Activated gamma-delta T cell treated with Interleukin-2 at 50 U/mL for 16 hours (primary cell): ENCODE measurements at places on chromosomes 11 and 22.

- DNase-seq: no peak
Observed at GRCh38 chr11:13958641-13959400, 3.7 kb upstream of the SPON1 start.

GRCh38 chr22:39515266-39516050 lies 4.9 kb upstream of the ATF4 start:
- DNase-seq: no peak

GRCh38 chr22:47107431-47107830 lies 345.0 kb downstream of the TBC1D22A start:
- no peak for DNase-seq

DNA sequence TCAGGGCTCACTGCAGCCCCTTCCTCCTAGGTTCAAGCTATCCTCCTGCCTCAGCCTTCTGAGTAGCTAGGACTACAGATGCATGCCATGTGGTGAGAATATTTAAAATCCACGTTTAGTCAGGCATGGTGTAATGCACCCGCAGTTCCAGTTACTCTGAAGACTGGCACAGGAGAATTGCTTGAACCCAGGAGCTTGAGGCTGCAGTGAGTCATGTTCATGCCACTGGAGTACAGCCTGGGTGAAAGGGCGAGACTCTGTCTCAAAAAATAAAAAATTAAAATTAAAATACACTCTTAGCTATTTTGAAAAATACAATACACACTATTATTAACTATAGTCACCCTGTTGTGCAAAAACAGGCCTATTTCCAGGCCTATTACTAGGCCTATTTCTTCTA lies 38.4 kb downstream of the NOX4 start:
- no peak for DNase-seq

GRCh38 chr11:118194835-118195627 lies 18.6 kb upstream of the SCN2B start:
- DNase-seq: no peak

DNA sequence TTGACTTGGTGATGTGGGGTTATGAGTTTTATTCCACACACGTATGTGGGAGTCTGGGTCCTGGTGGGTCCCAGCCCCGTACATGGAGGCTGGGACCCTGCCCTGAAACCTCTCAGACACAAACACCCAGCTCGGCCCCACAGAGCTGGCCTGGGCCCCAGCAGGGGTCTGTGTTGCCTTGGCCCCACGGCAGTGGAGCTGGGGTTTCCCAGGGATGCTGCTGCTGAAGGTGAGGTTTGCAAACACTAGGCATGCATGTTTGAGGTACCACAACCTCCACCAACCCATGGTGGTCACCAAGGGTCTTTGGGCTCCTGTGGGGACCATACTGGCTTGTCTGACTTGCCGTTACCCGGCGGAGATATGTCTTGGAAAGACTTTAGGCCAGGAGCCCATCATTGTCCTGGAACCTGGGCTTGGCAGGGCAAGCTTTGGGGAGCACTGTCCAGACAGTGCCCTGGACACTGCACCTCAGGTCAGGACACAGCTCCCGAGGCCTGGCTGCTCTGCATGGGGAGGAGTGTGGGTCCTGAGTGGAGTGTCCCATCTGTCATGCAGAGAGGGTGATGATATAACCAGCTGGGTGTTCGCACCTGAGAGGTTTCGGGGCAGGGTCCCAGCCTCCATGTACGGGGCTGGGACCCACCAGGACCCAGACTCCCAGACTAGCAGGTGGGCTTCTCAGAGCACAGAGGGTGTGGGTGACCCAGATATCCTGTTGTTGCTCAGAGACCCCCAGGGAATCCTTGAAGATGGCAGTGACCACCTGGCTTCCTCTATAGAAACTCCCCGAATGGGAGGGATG lies 63.3 kb downstream of the KCNQ1 start:
- DNase-seq: no peak

GRCh38 chr11:61048368-61049062 lies 53.8 kb upstream of the CD5 start:
- no peak for DNase-seq

- no peak for DNase-seq
Observed at GRCh38 chr11:35223371-35223796, 84.4 kb downstream of the CD44 start.

- no peak for DNase-seq
Observed at GRCh38 chr22:30290342-30291057, 1.2 kb upstream of the CASTOR1 start.

GRCh38 chr11:106856566-106856965 lies 161.7 kb downstream of the GUCY1A2 start:
- DNase-seq: no peak

DNA sequence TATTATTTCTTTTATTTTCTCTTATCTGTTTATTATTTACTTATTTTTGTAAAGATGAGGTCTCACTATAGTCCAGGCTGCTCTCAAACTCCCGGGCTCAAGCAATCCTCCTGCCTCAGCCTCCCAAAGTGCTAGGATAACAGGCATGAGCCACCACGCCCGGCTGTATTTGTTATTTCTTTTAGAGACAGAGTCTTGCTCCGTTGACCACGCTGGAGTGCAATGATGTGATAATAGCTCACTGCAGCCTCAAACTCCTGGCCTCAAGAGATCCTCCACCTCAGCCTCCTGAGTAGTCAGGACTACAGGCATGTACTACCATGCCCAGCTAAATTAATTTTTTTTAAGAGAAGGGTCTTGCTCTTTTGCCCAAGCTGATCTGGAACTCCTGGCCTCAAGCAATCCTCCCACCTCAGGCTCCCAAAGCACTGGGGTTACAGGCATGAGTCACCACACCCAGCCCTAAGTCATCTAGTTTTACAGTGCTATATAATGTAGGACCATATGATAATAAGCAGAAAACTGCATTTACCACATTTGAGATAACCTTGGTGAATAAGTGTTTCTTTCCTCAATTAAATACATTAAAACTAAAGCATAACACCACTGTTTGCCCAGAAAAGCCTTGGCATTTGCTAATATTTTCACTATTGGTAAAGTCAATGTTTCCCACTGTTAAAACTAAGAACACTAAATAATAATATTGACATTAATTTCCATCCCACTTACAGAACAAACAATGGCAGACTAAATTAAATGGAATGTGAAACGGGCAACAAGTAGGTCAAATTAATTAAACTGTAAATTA lies 127.5 kb downstream of the SIK3 start:
- no peak for DNase-seq
